EH (cell line): ENCODE measurements at places on chromosomes 2 and 18.

DNA sequence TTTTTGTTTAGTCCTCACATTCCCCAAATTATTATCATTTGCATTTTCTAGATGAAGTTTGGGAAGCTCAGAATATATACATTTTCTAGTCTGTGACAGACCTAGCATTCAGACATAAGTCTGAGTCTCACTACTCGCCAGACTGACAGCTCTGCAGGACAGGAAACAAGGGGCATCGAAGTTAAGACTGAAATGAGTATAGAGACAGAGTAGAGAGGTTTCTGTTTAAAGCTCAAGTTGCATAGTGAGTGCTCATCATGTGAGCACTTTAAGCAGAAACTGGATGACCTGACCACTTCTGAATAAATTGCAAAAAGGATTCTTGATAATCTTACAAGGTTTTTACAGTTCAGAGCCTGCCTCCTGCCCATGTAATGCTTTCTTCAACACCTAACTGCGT, 1.1 kb downstream of the HADHB start:
- peak; percentile 41 for DNase-seq

DNA sequence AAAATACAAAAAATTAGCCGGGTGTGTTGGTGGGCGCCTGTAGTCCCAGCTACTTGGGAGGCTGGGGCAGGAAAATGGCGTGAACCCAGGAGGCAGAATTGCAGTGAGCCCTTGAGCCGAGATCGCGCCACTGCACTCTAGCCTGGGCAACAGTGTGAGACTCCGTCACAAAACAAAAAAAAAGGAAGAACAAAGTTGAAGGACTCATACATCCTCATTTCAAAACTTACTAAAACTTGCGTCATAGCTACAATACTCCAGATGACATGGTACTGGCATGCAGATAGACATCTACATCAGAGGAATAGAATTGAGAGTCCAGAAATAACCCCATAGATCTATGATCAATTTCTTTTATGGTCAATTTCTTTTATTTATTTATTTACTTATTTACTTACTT, 13.6 kb upstream of the CYP27C1 start:
- no peak for DNase-seq

- no peak for DNase-seq
Measured at GRCh38 chr2:1648241-1649102, 95.8 kb downstream of the PXDN start.

GRCh38 chr2:43348908-43349661, 122.7 kb upstream of the ZFP36L2 start:
- DNase-seq = peak; percentile 88

DNA sequence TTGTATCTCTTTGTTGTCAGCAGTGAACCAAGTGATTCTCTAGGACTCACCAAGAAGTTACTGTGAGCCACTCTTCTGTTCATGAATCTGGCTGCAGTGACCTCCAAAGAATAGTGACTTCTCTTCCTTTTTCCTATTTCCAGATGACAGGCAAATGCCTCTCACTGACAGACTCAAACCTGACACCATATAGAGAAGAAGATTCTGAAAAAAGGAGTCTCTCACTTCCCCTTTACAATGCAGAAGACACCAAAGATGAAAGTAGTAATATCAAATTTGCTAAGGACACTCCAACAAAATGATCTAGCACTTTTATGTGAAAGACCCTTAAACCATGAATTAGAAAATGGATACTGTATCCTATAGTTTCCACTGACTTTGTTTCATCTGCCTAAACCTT, 44.4 kb upstream of the SETBP1 start:
- DNase-seq = no peak

DNA sequence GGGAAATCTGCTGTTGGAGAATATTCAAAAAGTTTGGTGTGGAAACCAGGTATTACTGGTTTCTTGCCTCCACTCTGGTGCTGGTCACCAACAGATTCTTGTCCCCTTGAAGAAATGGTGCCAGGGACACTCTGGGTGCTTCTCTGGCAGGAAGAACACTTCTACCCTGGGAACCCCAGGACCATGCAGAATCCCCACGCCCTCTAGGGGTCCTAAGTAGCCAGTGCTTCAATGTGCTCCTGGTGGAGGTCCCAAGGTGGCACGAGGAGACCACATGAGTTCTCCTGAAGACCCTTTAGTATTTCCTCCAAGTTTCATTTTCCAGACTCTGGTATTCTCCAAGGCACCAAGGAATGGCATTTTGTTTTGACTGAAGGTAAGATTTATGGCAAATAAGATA, 380.6 kb downstream of the TSN start:
- DNase-seq = peak; percentile 52

DNA sequence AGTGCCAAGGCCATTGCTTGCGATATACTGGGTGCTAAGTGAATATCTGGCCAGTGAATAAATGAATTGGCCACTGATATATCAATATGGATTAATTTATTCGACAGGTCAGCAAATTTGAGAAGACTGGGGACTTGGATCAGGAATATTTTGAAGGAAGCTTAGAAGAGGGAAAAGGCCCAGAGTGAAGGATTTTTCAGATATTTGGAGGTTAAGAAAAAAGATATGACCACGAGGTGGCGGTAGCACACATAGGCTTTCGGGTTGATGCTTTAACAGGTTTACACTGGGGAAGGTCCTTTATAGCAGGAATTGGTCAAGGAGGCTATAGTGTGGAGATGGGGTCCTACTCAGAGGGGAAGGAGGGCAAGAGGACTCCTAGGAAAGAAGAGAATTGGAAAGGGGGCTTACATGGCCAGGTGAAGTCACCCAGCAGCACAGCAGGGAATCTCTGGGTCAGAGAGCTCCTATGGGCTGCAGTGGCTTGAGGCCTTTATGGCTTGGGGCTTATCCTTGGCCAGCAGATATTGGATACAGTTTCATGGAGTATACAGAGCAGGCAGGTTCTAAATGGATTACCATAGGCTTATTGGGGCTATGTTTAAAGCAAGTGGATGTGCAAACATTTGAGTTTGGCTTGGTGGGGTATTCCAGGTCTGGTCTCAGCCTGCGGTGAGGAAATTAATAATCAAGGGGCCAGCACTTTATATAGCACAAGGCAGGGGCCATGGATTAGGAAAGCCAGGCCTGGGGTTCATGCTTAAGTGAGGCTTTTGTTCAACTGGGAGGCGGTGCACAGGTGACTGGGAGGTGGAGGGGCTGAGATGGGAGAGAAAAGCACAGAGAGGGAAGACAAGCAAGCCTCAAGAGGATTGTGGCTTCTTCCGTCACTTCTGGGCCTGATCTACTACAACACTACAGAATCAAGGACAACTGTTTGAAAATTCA, 9.7 kb downstream of the IL1RN start:
- DNase-seq = peak; percentile 55

GRCh38 chr2:229501051-229501794, 213.1 kb downstream of the DNER start:
- DNase-seq = peak; percentile 18

DNA sequence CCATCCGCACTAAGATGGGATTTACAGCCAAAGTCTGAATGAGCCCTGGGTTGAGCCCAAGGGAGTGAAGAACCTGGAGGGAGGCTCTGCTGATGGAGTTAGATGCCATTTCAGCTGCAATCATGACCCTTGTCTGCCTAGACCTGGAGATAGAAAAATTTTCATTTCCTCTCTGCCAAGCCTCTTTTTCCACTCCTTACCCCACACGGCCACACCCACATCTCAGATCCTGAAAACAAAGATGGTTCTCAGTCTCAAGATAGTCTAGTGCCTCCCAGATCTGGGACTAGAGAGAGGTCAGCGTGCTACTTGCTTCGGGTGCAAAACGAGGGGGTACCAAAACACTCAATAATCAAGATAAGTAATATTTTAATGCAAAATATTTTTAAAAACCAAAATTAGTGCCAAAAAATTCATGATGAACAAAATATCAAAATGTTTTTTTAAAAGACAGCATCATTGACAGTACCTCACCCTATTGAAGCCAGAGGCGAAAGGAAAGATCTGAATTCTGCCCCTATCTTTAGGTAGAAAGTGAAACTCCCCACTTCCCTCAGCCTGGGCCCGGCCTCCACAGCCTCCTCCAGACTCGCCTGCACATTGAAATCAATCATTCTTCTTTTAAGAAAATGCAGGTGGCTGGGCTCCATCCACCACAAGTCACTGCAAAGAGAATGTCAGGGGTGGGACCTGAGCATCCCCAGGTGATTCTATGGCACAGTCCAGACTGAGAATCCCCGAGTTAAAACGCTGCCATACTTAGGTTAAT, 57.8 kb upstream of the GPR45 start:
- no peak for DNase-seq

DNA sequence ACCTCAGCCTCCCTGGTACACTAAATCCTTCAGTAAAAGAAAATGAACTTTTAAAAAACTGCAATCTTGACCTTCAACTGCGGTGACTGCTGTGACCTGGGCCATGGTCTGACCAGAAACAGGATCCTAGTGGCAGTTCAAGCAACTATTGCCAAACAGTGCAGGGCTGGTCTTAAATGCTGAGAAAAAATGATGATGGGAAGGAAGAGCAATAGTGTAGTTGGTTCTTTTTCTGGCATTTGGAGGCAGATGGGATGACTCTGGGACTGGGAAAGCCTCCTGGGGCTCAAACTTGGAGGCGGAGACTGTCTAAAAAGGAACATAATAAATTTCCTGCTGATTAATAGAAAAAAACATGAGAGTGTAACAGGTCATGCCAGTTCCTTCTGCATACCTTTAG, 45.4 kb downstream of the CHN1 start:
- peak; percentile 51 for DNase-seq

DNA sequence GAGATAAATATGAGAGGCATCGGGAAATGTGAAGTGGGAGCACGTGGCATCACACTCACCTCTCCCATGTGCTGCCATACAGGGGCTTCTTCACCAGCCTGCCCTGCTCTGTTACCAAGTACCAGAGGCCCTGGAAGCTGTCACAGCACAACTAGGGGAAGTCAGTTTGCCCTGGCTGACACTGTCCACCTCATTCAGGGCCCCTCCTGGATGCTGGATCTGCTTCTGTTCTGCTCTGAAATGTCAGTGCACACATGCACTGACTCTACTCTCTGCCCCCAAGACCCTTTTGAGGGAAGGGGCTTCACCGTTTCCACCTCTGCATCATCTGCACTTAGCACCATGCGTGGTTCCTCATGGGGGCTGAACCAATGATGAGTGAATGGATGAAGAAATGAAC, 311.1 kb downstream of the EN1 start:
- no peak for DNase-seq

GRCh38 chr2:160660741-160661140, 167.1 kb upstream of the RBMS1 start:
- no peak for DNase-seq

- DNase-seq = no peak
Measured at GRCh38 chr2:234633581-234634230, 136.8 kb upstream of the ARL4C start.

DNA sequence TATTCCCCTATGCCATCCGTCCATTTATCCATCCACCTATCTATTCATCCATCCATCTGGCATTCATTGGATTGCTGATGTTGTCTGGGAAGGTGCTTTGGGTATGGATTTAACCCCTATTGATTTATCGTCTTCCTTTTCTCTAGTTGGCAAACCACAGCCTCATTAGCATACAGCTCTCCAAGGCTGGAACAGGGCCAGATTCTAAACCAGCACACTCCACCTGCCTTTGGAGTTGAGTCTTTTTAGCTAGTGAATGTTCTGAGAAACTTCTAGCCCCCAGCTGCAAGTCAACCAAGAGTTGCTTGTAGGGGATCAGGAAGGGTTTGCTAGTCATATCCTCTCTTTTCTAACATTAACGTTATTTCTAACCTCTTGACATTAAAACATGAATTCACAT, 90.7 kb downstream of the NRP2 start:
- DNase-seq = no peak

- no peak for DNase-seq
Measured at GRCh38 chr2:184154438-184154837, 443.9 kb upstream of the ZNF804A start.

- peak; percentile 29 for DNase-seq
Measured at GRCh38 chr2:112724591-112725525, 4.0 kb downstream of the NT5DC4 start.

DNA sequence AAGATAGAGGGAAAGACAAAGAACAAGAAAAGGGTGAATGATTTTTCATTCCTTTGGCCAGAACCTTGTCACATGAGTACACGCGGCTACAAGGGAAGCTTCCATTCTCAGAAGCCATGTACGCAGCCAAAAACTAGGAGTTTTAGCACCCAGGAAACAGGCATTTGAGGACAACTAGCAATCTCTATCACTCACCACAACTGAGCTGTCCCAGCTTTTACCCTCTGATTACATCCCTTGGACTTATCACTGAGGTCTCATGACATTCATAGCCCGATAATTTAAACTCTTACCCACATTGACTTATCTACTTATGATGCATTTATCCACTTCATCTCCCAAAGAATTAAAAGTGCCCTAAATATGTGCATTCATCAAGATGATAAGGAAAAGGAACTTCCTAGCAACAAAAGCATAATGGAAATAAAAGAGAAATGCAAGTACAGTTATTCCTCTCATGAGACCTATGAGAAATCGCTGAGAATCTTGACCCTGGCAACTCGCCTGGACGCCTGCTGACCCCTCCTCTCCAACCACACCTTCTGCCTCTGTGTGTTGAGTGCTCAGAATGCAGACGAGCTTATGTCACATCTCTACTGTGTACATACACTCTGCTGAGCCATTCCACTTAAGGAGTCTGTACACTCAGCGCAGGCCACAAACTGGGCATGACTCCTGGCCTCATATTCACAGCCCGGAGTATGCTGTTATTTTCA, 28.7 kb upstream of the MFSD6 start:
- DNase-seq = no peak

GRCh38 chr2:2708575-2709430, 377.7 kb upstream of the MYT1L start:
- no peak for DNase-seq

GRCh38 chr2:65991381-65992197, 443.3 kb upstream of the MEIS1 start:
- peak; percentile 9 for DNase-seq

DNA sequence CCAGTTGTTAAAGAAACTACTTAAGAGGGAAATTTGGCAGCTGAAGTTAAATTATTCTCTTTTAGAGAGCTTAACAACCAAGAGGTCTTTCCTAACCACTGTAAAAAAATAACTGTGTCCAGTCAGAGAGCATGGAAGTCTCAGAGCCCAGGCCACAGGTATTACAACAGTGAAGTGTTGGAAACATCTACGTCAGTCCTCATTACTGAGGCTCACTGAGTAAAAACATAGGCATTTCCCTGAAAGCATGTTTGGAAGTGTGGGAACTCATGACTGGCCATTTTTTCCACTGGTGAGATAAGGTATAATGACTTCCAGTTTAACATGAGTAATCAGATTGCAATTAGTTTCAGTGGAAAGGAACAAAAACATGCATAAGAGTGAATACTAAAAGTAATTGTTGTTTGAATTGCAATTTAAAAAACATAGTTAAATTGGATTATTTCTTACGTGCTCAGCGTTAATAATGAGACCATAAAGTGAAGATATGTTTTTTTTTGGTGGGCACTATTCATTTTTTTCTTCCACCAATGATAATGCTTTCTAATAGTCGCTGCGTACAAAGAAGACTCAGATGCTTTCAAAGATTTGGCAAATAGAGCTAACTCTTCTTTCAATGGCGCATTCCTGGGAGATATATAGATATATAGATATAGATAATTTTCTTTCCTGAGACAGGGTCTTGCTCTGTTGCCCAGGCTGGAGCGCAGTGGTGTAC, 60.8 kb downstream of the EFEMP1 start:
- peak; percentile 100 for DNase-seq
